ENCODE measurements at places on chromosomes 3 and 15.

DNA sequence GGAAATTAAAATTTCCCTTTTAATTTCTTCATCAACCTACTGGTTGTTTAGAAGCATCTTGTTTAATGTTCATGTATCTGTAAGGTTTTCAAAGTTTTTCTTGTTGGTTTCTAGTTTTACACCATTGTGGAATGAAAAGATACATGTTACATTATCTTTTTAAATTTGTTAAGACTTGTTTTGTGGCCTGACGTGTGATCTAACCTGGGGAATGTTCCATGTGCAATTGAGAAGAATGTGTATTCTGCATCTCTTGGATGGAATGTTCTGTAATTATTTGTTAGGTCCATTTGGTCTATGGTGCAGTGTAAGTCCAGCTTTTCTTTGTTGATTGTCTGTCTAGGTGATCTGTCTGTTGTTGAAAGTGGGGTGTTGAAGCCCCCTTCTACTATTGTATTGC, 45.7 kb downstream of the THSD4 start:
- DNase-seq = no peak

- no peak for DNase-seq
Observed at GRCh38 chr3:179672918-179673317, 20.1 kb downstream of the USP13 start.

DNA sequence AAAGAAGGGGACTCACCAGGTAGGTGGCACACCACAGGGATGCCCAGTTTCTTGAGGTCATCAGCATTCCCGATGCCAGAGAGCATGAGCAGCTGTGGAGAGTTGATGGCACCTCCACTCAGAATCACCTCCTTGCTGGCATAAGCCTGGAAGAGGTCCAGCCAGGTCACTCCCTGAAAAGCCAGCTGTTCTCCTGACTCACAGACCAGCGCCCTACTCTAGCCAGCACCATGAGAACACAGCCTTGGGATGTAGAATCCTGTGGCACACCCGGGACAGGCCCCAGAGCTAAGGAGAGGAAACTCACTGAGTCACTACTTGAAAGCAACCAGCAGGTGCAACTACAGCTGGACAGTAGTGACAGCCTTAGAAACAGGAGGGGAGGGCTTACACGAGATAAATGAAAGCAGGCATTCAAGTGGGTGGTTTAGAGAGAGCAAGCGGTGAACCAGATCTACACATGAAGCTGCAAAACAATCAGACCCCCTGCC, 24.5 kb downstream of the CHDH start:
- DNase-seq = no peak

GRCh38 chr15:90344662-90345061, 7.4 kb upstream of the ZNF774 start:
- no peak for DNase-seq

DNA sequence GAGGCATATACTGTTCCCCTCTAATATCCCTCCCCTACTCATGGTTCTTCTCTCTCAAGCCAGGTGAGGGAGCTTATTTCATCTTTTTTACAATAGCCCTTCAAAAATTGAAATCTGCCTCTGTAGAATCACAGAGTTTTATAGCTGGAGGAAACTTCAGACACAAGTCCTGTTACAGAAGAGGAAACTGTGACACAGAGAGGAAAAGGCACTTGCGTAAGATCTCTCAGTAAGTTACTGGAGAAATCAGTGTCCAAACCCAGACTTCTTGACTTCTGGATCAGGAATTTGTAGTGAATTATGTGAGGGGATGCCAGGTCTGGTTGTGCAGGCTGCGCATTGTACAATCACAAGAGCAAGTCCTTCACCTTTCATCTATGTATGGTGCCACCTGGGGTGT, 4.6 kb downstream of the FGD5 start:
- DNase-seq = no peak

DNA sequence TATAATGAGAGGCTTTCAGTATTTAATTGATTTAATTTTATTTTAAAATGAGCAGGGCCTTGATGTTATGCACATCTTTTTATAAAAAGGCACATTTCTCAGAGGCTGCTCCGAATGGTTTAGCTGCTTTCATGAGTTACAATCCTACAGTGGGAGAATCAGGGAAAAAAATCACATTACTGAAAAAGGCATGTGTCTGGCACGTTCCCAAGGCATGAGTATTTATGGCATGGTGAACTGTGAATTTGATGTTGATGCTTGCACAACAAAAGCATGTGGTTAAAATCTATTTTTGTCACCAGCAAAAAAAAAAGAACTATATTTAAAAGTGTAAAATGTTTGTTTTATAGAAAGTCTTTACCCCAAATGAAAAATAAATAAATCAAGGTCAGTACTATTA, 485.2 kb upstream of the ROBO2 start:
- DNase-seq = peak; percentile 60

GRCh38 chr3:169432708-169433432, 230.6 kb downstream of the MECOM start:
- no peak for DNase-seq

DNA sequence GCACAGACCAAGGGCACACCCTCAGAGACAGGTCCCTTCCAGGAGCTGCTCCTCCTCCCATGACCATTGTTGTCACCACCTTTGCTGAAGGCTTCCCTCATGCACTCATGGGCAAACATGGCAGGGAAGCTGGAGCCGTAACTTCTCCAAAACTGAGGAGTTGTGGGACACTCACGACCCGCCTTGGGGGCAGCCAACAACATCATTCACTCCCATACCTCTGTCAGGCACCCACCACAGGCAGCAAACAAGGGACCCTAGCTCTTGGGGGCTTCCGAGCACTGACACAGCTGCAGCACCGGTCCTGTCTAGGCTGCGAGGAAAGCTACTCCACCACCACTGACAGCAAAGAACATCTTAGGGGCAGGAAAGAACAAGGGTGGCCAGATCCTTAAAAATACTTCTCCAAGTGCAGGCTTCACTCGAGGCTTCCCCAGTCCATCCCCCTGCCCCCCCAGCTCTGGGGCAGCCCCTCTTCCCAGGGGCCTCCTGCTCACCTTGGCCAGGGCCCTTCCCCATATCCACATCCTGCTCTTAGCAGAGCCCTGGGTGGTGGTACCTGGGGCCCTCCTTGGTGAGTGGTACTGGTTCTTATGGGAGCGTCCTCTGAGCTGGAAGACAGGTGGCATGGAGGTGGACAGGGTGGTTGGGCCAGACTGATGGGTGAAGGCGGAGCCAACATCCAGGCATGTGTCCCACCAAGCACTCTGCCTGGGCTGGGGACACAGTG, 28.0 kb upstream of the DUSP7 start:
- DNase-seq = no peak

DNA sequence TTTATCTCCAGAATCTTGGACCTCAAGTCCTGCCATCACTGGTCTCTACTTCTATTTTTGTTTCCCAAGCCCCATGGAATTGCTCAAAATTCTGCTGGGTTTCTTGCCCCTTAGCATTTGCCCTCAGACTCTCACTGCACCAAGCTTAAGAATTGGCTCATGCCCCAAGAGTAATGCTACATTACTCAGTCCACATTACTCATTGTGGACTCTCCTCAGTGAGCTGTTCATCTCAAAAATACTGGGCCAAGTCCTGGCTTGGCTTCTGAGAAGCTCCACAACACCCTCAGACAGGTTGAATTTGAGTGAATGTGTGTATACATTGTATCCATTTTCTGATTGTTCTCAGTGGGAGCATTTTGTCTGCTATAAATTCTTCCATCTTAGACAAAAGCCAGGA, 364.4 kb upstream of the ARHGEF26 start:
- no peak for DNase-seq

DNA sequence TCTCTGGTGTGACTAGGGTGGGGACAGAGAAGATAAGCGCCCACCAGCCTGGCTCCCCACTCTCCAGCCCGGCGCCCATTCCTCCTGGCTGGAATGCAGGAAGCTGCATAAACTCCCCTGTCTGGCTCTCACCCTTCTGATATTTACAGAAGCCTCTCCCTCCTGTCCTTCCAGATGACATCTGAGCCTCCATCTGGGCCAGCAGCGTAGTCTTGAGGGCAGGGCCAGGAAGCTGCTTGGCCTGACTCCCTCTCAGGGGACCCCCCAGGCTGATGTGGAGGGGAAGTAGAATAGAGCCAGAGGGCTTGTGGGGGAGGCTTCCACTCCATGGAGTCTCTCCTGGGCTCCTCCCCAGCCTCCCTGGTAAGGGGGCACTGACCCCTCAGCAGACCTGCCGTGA, 49.9 kb downstream of the LINGO1 start:
- peak; percentile 58 for DNase-seq

DNA sequence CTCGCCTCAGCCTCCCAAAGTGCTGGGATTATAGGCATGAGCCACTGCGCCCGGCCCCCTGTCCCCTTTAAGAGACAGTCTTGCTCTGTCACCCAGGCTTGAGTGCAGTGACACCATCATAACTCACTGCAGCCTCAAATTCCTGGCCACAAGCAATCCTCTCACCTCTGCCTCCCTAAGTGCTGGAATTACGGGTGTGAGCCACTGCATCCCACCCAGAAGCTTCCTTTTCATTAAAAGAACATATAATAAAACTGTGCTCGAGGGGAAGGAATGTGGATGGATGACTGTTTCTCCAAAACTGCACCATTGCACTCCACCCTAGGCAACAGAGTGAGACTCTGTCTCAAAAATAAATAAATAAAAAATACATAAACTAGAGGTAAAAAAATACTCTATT, 70.1 kb downstream of the NCEH1 start:
- no peak for DNase-seq

DNA sequence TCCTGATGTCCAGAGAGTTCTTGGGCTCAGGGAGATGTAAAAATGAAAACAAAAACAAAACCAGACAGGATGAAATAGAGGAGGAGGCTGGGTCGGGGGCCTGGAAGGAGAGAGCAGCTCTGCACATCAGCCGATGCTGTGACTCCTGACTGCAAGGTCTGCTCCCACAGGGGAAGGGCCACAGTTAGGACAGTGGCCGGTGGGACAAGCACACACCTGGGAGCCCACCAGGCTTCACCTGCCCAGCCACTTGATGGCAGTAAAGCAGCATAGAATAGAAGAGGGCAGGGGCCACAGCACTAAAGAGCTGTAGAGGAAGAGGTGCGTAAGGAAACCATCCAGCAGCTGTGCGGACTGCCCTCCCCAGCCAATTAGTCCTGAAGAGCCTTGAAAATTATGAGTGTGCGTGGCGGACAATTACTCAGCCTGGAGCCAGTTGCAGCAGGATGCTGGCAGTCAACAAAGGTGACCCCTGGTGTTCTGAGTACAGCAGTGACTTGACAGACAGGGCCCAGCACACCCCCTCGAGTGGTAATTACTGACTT, 29.8 kb downstream of the ALS2CL start:
- no peak for DNase-seq

DNA sequence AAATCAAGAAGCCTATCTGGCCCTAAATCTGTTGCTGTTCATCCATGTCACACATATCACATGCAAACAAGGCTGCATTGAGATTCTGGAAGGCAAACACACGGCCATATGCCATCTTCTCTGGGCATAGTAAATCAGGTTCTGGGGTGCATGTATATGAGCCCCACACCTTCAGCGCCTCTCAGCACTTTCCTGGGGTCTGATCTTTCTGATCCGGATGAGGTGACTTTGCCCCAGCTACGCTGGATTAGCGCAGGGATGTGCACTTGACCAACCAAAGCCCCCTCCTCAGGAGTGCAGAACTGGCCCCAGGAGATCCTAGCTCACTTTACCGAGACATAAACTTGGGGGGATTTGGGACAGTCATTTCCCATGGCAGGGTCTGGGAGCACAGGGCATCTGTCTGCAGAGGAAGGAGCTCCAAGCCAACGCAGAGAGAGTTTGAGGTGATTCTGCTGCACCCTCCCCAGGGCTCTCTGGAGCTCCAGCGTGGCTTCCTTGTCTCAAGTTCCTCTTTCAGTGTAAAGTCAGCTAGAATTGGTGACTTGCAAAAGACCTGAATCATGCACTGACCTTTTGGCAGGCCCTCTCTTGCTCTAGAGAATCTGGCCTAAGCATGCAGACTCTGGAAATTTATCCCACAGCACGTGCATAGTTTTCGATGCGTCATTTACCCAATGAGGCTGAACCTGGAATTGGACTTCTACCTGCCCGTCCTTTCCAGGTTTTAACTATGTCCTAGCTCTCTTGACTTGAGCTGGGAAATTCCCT, 63.5 kb upstream of the KLF13 start:
- no peak for DNase-seq

- DNase-seq = peak; percentile 57
Observed at GRCh38 chr3:53254509-53255422, 1.1 kb downstream of the TKT start.

DNA sequence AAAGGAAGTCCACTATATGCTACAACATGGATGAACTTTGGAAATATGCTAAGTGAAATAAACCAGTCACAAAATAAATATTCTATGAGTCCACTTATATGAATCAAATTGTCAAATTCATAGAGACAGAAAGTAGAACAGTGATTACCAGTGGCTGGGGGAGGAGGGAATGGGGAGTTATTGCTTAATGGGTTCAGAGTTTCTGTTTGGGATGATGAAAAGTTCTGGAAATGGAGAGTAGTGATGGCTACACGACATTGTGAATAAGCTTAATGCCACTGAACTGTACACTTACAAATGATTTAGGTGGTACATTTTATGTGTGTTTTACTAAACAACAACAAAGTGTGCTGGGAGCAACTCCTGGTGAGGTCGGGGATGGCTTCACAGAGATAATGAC, 38.1 kb downstream of the HOMER2 start:
- no peak for DNase-seq

DNA sequence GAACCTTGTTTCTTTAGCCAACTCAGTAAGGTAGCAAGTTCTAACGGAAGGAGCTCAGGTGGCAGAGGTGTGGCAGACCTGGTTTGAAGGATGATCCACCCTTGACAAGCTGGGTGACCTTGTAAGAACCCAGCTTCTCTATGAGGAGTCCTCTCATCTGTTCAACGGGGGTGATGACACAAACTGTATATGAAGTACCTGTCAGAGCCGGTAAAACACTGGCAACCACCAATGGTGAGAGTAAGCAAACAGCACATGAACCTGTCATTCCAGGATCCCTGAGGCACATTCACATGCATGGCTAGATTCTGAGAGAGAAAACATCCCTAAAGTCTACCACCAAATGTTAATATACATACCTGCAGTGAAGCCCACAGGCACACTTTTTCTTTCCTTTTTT, 2.4 kb downstream of the SCAP start:
- no peak for DNase-seq

DNA sequence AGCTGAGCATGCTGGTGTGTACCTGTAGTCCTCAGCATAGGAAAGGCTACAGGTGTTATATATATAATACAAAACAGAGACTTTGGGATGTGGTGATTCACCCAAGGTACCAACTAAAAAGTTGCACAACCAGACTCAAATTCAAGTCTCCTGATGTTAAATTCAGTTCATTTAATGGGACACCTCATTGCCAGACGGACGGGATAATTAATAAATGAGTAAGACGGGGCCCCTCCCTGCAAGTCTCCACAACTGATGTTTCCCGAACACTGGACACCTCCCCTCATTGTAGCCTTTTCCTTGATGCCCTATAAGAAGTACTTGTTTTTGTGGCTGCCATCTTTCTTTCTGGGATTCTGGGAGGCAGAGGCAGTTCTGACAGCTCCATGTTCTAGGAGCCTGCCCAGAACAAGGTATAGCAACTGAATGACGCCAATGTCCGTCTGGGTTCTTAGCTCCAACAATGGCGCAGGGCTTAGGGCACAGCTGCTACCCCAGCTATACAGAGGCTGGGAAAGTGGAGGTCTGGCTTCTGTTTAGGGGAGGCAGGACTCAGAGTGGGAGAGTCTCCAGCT, 50.7 kb downstream of the CDC25A start:
- DNase-seq = no peak

- DNase-seq = no peak
Observed at GRCh38 chr15:40347559-40348473, 3.0 kb upstream of the PHGR1 start.

GRCh38 chr15:61816856-61817255, 243.4 kb downstream of the VPS13C start:
- no peak for DNase-seq

- no peak for DNase-seq
Observed at GRCh38 chr3:179971280-179971679, 65.5 kb downstream of the PEX5L start.

GRCh38 chr3:169400874-169401273, 262.6 kb downstream of the MECOM start:
- no peak for DNase-seq
